Uterus (tissue), 4 donors: ENCODE measurements at places on chromosomes 6 and 20. TPM values are rescaled to one million over a fixed set of nuclear protein-coding genes. Genes with fewer than 3 reads are reported as not detected.

BCAS1 gene
- total RNA-seq = 0.29 TPM

GRCh38 chr6:161630674-161631073 lies 356.8 kb upstream of the AGPAT4 start:
- no peaks in the 10 kb centered on the region for H3K36me3 ChIP-seq
- no peak overlapping the region for H3K4me3 ChIP-seq
- no peak overlapping the region for H3K27ac ChIP-seq
- DNase-seq = no peak
- H3K27me3 ChIP-seq = no peaks in the 10 kb centered on the region
- no peaks in the 10 kb centered on the region for H3K4me1 ChIP-seq

GRCh38 chr20:12535770-12536169 lies 473.0 kb upstream of the SPTLC3 start:
- H3K4me3 ChIP-seq = no peak overlapping the region
- H3K36me3 ChIP-seq = no peaks in the 10 kb centered on the region
- H3K4me1 ChIP-seq = no peaks in the 10 kb centered on the region
- H3K27me3 ChIP-seq = no peaks in the 10 kb centered on the region

MUCL3 gene
- not detected for total RNA-seq

- H3K4me1 ChIP-seq = no peaks in the 10 kb centered on the region
- H3K27ac ChIP-seq = no peak overlapping the region
- no peaks in the 10 kb centered on the region for H3K36me3 ChIP-seq
- H3K27me3 ChIP-seq = peaks cover 25% of the 10 kb centered on the region
- no peak overlapping the region for H3K4me3 ChIP-seq
These were observed 157.8 kb downstream of the TRIM27 start for GRCh38 chr6:28765978-28766351.

GRCh38 chr6:29976253-29976587 lies 33.9 kb downstream of the HLA-A start:
- peak overlapping the region; percentile 53 for H3K4me3 ChIP-seq
- H3K4me1 ChIP-seq = no peaks in the 10 kb centered on the region
- no peak for DNase-seq

TUBB2B gene
- total RNA-seq = 4.3 TPM

DNA sequence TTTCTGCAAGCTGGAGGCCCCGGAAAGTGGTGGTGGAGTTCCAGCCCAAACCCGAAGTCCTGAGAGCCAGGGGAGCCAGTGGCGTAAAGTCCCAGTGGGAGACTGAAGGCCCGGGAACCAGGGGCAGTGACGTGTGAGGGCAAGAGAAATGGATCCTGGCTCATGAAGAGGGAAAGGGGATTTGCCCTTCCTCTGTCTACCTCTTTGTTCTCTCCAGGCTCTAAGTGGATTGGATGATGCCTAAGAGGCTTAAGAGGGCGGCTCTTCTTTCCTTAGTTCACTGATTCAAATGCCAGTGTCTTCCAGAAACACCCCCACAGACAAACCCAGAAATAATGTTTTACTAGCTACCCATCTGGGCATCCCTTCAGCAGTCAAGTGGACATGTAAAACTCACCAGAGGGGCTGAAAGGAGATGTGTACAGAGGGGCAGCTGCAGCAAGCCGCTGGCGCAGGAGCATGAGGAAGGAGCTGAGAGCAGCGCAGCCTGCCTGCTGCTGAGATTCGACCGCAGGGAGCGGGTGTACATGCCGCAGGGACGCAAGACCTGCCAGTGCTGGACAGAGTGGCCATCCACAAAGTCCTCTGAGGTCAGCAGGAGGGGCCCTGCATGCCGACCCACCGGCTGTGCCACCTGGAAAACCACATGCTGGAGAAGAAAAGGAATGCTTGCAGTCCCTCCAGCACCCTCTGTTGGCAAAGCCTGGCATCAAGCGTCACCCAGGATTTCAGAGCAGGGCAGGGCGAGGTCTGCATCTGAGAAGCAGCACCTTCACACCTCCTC lies 29.5 kb downstream of the CDYL start:
- H3K36me3 ChIP-seq = no peaks in the 10 kb centered on the region
- no peak overlapping the region for H3K4me3 ChIP-seq
- DNase-seq = peak; percentile 43
- no peaks in the 10 kb centered on the region for H3K4me1 ChIP-seq
- peak overlapping the region; percentile 43 for H3K27ac ChIP-seq
- no peaks in the 10 kb centered on the region for H3K27me3 ChIP-seq

CRISP2 gene
- total RNA-seq = not detected

MAS1 gene
- 0.51 TPM for total RNA-seq

DNA sequence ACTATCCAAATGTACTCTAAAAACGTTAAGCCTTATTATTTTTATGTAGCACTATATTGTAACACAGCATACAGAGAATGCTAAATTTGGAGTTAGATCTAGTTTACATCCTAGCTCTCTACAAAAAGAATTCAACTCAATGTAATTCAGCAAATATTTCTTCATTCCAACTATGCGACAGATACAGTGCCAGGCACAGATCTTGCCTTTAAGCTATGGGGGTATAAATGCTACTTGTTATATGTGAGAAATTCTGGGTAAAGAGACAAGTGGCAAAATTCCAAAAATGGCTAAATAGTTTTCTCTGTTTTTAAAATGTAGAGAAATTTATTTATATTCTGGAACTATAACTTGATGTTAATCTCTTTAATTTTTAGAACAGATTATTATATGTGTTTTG lies 63.2 kb downstream of the SEL1L2 start:
- H3K27me3 ChIP-seq = no peaks in the 10 kb centered on the region
- no peak overlapping the region for H3K4me3 ChIP-seq
- no peaks in the 10 kb centered on the region for H3K36me3 ChIP-seq

DNA sequence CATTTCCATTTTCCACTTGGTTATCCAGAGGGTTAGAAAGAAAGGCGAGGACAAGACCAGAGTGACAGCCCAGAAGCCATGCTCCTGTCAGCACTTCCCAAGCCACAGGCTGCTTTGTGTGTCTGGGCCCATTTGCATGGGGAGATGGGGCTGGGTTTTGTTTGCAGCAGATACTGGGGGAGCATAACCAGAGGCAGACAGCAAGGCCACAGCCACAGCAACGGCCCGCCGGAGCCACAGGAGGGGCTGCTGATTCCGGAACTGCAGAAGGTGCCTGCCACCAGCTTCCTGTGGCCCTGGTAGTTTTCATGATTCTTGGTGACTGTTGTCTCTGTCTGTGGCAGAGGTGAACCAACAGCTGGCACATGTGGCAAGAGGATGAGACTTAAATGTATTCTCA lies 106.6 kb downstream of the DLL1 start:
- no peaks in the 10 kb centered on the region for H3K4me1 ChIP-seq
- H3K4me3 ChIP-seq = no peak overlapping the region
- H3K27me3 ChIP-seq = no peaks in the 10 kb centered on the region
- DNase-seq = no peak

GRCh38 chr6:142412658-142413057 lies 110.9 kb downstream of the ADGRG6 start:
- no peaks in the 10 kb centered on the region for H3K27me3 ChIP-seq
- H3K27ac ChIP-seq = no peak overlapping the region
- H3K36me3 ChIP-seq = no peaks in the 10 kb centered on the region
- H3K4me3 ChIP-seq = no peak overlapping the region
- DNase-seq = no peak

DNA sequence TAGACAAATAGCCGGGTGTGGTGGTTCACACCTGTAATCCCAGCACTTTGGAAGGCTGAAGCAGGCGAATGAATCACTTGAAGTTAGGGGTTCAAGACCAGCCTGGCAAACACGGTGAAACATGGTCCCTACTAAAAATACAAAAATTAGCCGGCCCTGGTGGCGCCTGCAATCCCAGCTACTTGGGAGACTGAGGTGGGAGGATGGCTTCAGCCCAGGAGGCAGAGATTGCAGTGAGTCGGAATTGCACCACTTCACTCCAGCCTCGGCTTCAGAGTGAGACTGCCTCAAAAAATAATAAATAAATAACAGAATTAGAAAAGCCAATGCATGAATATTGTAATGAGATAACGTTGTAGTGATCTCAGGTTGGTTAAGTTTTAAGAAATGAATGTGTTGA lies 61.3 kb downstream of the RFX6 start:
- H3K27me3 ChIP-seq = no peaks in the 10 kb centered on the region
- DNase-seq = no peak
- no peak overlapping the region for H3K4me3 ChIP-seq
- no peak overlapping the region for H3K27ac ChIP-seq
- H3K4me1 ChIP-seq = no peaks in the 10 kb centered on the region

RHAG gene
- total RNA-seq = not detected

SMIM13 gene
- total RNA-seq = 4.4 TPM

DNA sequence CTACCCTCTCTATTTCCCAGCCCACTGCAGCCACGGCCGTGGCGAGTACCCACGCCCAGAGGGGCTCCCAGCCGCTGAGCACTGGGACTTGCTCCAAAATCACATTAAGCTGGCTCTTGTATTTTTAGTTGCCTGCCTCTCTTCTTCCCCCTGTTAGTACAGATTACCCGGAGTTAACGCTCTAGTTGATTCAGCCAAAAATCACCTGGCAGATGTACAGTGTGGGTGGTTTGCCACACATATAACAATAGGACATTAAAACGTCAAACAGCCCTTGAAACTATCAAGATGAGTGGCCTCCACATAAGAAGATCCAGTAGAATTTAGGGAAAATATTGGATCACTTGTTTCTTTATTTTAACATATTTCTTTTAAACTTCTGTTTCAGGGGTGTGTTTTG lies 268.8 kb upstream of the PRDM1 start:
- no peak overlapping the region for H3K27ac ChIP-seq
- no peak overlapping the region for H3K4me3 ChIP-seq
- no peaks in the 10 kb centered on the region for H3K36me3 ChIP-seq
- H3K27me3 ChIP-seq = no peaks in the 10 kb centered on the region

NKAIN4 gene
- not detected for total RNA-seq

HLA-DPA1 gene
- 91.5 TPM for total RNA-seq

DNA sequence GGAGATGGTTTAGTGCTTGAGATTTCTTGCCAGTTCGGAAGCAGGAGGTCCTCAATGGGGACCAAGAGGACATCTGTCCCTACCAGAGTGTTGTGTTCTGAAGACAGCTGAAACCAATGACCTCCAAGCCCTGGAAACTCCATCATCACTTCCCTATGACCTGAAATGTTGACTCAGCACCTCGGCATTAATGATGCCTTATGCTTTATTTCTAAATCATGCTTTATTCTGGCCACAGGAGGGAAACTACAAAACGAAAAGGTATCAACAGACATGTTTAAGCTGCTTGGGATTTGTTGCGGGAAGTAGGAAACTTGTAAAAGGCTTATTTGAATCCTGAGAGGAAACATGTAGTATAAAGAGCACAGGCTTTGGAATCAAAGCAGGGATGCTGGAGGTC lies 389.1 kb upstream of the CHD6 start:
- H3K36me3 ChIP-seq = no peaks in the 10 kb centered on the region
- no peaks in the 10 kb centered on the region for H3K4me1 ChIP-seq
- H3K4me3 ChIP-seq = no peak overlapping the region
- no peak overlapping the region for H3K27ac ChIP-seq
- DNase-seq = no peak
- no peaks in the 10 kb centered on the region for H3K27me3 ChIP-seq

FOXC1 gene
- 7.1 TPM for total RNA-seq

- no peaks in the 10 kb centered on the region for H3K27me3 ChIP-seq
- no peaks in the 10 kb centered on the region for H3K4me1 ChIP-seq
- no peaks in the 10 kb centered on the region for H3K36me3 ChIP-seq
- no peak overlapping the region for H3K4me3 ChIP-seq
These were observed 104.9 kb upstream of the NXT1 start for GRCh38 chr20:23245553-23246181.

FOXA2 gene
- total RNA-seq = not detected

BCAS4 gene
- not detected for total RNA-seq

- H3K4me3 ChIP-seq = no peak overlapping the region
- H3K4me1 ChIP-seq = no peaks in the 10 kb centered on the region
- peak overlapping the region; percentile 32 for H3K27ac ChIP-seq
- no peaks in the 10 kb centered on the region for H3K27me3 ChIP-seq
- H3K36me3 ChIP-seq = no peaks in the 10 kb centered on the region
These were observed 42.0 kb upstream of the ESR1 start for GRCh38 chr6:151765444-151765886.

DNA sequence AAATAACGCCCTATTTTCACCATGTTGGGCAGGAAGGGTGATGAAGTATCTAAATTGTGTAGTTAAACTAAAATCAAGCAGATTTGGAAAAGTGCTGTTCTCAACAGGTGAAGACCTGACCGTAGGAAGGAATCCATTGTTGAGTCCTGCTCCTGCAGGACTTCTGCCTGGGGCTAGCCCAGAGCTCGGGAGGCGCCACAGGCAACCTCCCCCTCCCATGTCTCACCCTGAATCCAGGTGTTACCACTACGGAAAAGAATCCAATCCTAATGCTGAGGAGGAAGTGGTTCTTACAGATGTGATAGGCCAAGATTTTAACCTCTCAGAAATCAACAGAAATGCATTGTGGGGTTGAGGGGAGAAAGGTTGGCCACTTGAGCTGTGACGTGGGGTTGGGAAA lies 30.2 kb downstream of the RAB22A start:
- peaks cover 3% of the 10 kb centered on the region for H3K4me1 ChIP-seq
- H3K4me3 ChIP-seq = no peak overlapping the region
- H3K36me3 ChIP-seq = no peaks in the 10 kb centered on the region
- DNase-seq = no peak

TRDN gene
- total RNA-seq = 5.6 TPM

DNA sequence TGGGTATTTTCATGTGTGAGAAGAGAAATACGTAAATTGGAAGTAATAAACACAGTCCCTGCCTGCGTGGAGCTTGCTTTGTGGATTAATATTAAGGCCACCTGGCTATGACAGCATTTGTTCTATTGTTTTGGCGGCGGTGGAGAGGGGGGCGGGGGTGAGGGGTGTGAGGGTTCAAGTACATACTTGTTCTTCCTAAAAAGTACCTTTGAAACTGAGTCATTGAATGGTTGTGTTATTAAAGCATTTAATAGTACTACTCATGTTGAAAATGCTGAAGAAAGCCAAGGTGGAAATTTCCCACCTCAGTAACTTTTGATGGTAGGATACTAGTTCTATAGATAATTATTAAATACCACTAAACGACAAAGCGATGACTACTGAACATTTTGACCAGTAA lies 95.0 kb downstream of the FOXC1 start:
- H3K27me3 ChIP-seq = no peaks in the 10 kb centered on the region
- DNase-seq = no peak
- no peaks in the 10 kb centered on the region for H3K4me1 ChIP-seq
- H3K36me3 ChIP-seq = no peaks in the 10 kb centered on the region
- H3K27ac ChIP-seq = no peak overlapping the region
- no peak overlapping the region for H3K4me3 ChIP-seq

- H3K4me1 ChIP-seq = peaks cover 5% of the 10 kb centered on the region
- H3K36me3 ChIP-seq = no peaks in the 10 kb centered on the region
- no peak overlapping the region for H3K27ac ChIP-seq
- no peak overlapping the region for H3K4me3 ChIP-seq
- peak; percentile 63 for DNase-seq
- H3K27me3 ChIP-seq = no peaks in the 10 kb centered on the region
These were observed 39.4 kb downstream of the KIAA1755 start for GRCh38 chr20:38221119-38221589.

CST3 gene
- total RNA-seq = 1,148 TPM
